ENCODE measurements at places on chromosomes 3 and 15.

DNA sequence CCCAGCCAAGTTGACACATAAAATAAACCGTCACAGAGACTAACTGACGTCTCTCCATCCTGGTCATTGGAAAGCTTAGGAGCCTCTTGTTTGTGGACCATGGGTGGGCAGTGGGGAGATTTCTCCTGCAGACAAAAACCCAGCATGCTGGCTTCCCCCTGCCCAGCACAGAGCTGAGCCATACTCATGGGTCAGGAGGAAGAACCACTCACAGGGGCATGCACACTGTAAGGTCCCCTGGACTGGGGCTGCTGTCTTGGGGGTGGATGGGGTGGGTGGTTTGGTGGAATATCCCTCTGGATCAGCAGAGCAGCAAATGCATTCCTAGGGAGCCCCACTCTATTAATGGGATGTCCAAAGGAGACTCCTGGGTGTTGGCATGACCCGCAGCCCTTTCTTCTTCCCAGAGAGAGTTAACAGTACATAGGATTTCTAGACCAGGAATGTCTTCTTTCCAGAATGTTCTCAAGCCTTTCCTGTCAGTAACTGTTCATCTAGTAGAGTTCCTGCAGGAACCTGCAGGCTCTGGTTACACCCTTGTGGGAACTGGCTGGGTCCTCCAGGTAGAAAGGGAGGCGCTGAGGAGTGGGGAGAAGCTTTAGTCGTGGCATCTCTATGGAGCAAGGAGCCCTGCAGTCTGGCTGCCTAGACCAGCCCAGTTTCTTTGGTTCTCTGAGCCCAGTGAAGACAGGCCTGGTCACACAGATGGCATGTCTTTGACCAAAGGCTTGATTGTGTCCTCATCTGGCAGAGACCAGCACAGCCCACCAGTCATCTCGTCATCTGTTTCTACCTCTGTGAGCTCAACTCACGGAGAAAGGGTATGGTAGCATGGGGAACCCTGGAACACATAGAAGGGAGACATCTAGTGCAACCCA lies 73.4 kb upstream of the PRR23C start:
- no peaks in the 10 kb centered on the region for H3K27me3 ChIP-seq
- no peak for DNase-seq
- no peak overlapping the region for H3K27ac ChIP-seq
- H3K4me1 ChIP-seq = peaks cover 5% of the 10 kb centered on the region
- no peak overlapping the region for H3K4me3 ChIP-seq
- H3K36me3 ChIP-seq = no peaks in the 10 kb centered on the region

DNA sequence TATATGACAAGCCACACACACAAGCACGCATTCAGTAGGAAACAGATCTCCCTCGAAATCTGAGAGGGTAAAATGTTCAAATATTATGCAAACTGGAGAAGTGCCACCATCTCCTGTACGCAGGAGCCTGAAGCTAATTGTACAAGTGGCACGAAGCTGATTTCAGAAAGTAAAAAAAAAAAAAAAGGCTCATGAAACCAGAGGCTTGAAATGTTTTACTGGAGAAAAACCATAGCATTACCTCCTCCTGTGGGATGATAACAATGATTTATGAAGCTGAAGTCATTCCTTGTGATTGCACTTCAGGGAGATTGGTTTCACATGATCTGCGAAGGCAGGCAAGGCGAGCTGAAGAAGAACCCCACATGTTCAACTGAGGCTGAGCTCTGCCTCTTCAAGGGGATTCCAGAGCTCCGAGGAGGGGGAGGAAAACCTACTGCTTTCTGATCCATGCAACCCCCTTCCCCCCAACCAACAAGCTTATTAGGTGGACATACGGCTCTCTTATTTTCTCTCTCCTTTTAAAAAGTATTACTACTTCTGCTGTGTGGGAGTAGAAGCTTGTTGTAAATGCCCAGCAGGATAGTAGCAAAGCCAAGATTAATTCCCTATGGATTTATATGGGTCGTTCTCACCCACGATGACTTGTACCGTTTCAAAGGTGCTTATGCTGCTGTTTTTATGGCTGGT lies 101.1 kb downstream of the GREM1 start:
- no peaks in the 10 kb centered on the region for H3K36me3 ChIP-seq
- H3K4me1 ChIP-seq = peaks cover 18% of the 10 kb centered on the region
- peak overlapping the region; percentile 10 for H3K27ac ChIP-seq
- no peak for DNase-seq
- no peak overlapping the region for H3K4me3 ChIP-seq

DNA sequence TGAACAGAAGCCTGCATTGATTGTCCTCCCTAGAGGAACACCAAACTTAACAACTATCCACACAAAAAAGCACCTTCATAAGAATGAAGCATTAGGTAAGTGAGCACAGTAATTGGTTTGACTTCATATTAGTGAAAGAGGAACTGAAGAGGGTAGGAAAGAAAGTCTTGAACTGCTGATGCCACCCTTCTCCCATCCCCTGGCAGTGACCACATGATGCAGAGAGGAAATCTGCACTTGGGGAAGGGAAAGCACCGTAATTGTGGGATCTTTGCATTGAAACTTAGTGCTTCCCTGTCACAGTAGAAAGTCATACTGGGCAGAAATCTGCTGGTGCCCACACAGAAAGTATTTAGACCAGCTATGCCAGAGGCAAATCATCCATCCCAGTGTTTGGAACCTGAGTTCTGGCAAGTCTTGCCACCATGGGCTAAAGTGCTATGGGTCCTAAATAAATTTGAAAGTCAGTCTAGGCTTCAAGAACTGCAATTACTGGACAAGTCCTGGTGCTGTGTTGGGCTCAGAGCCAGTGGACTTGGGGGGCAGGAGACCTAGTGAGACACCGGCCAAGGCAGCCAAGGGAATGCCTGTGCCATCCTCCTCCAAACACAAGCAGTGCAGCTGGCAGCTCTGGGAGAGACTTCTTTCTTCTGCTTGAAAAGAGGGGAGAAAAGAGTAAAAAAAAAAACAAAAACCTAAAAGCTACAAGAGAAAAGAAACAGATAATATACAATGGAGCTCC lies 63.6 kb downstream of the SLC15A2 start:
- H3K4me1 ChIP-seq = no peaks in the 10 kb centered on the region
- H3K27me3 ChIP-seq = no peaks in the 10 kb centered on the region
- no peak for DNase-seq
- no peak overlapping the region for H3K27ac ChIP-seq

DNA sequence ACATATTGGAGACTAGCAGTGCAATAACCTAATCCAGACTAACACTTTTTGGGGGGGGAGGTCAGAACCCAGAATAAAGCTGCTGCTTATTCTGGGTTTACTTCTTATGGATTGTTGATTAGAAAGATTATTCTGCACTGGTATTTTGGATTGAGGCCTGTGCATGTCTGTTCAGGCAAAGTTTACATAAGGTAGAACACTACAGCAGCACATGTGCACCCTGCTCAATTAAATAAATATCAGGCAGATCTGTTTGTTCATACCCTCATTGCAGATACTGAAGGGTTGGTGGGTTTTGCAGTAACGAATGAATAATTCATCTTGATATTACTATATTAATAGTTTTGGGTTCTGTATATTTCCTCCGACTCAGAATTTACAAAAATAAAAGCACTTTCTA lies 19.1 kb downstream of the ARIH1 start:
- peaks cover 31% of the 10 kb centered on the region for H3K4me1 ChIP-seq
- no peak overlapping the region for H3K4me3 ChIP-seq
- H3K36me3 ChIP-seq = peaks cover 39% of the 10 kb centered on the region
- DNase-seq = no peak

- DNase-seq = peak; percentile 88
- H3K36me3 ChIP-seq = peaks cover 6% of the 10 kb centered on the region
- peak within 1 kb of the TSS; percentile 3 for H3K27ac ChIP-seq
- no peaks in the 10 kb centered on the region for H3K4me1 ChIP-seq
These were observed at the start of the genes PEX11A and WDR93 for GRCh38 chr15:89690276-89691218. Gene PEX11A, minus strand, starts transcription at chr15:89690754. Its CDS starts 122 bp downstream, at chr15:89690632. Gene WDR93, plus strand, starts transcription at chr15:89690811. Its CDS starts 10,936 bp downstream, at chr15:89701747.

DNA sequence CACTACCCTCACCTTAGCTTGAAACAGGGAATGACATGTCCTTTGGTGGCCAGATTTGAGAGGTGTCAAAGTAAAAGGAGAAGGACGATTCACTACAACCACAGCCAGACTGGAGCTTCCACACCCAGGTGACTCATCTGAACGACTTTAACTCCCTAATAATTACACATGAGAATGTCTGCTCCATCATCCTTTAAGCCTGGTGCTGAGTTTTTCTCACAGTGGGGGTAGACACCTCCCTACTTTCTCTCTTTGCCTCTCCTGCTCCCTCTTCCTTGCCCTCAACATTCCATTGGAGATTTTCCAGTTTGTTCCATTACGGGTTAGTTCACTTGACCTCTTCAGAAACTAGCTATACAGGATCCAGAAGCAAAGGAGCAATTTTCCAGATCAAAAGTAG lies 154.3 kb upstream of the BHLHE40 start:
- H3K27me3 ChIP-seq = no peaks in the 10 kb centered on the region
- peaks cover 40% of the 10 kb centered on the region for H3K4me1 ChIP-seq
- DNase-seq = no peak
- H3K36me3 ChIP-seq = no peaks in the 10 kb centered on the region

DNA sequence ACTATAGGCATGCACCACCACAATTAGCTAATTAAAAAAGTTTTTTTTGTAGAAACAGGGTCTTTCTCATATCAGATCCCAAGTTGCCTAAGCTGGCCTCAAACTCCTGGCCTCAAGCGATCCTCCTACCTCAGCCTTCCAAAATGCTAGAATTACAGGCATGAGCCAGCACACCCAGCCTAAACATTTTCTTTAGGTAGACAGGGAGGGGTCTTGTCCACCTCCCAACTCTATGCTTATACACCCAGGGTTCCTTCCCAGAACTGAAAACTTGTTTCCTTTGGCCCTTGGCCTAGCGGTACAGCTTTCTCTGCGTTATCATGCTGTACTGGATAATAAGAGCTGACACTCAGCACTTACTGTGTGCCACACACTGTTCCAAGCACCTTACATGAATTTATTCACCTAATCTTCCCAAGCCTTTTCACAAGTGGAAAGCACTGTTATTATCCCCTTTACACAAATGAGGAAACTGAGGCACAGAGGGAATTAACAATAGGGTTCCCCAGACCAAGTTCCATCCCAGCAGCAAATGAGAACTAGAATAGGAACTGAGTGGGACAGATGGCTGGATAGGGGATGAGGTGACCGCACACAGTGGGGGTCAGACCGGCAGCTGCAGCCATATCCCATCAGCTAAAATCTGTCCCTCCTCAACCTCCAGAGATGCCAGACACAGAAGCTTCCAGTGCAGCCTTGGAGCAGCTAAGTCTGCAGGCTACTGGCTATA lies 150.8 kb downstream of the MEGF11 start:
- peak; percentile 23 for DNase-seq
- H3K27ac ChIP-seq = no peak overlapping the region
- H3K4me1 ChIP-seq = no peaks in the 10 kb centered on the region
- no peak overlapping the region for H3K4me3 ChIP-seq
- H3K27me3 ChIP-seq = peaks cover 37% of the 10 kb centered on the region

GRCh38 chr3:187400756-187401155 lies 32.6 kb downstream of the RTP4 start:
- H3K4me1 ChIP-seq = peaks cover 14% of the 10 kb centered on the region
- no peak overlapping the region for H3K4me3 ChIP-seq
- no peak overlapping the region for H3K27ac ChIP-seq
- no peak for DNase-seq

DNA sequence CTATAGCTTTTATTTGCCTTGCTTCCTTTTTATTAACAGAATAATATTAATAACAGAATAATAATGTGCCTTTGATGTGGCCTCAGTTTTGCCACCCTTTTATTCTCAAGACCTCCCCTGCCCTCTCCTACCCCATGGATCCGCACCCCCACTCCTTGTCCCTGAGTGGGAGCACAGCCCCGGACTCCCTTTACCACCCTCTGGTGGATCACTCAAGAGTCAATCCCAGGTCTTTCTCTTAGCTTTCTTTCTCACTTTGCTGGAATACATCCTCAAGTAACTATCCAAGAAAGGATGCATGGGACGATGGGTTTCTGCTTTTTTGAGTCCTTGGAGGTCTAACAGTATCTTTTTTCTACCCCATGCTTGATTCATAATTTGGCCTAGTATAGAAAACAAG lies 63.4 kb downstream of the KLF13 start:
- H3K4me3 ChIP-seq = no peak overlapping the region
- no peaks in the 10 kb centered on the region for H3K36me3 ChIP-seq
- no peaks in the 10 kb centered on the region for H3K27me3 ChIP-seq
- peaks cover 10% of the 10 kb centered on the region for H3K4me1 ChIP-seq

DNA sequence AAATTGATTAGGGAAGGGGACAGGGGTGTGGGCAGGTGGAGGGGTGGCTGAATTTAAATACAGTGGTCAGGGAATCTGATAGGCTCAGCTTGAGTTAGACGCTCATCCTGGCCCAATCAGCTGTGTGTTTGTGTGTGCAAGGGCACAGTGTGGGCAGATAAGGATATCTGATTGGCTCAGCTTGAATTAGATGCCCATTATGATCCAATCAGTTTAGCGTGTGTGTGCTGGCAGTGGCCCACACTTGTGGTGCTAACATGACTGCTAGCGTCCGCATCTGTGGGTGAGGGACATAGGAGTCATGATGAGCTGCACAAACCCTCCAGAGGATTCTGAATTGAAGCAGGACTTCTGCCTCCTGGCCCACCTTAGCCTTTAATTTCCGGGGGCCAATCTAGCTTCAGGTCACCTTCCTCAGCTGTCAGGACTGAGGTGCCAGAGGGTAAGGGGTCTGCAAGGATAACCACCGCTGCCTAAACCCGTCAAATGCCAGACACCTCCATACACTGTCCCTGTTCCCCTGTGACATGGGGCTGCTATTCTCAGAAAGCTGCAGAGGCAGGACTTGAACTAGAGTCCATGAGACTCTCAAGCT lies 97.3 kb downstream of the CORO2B start:
- DNase-seq = peak; percentile 56
- H3K27ac ChIP-seq = no peak overlapping the region
- peaks cover 2% of the 10 kb centered on the region for H3K4me1 ChIP-seq
- H3K4me3 ChIP-seq = no peak overlapping the region

- H3K27me3 ChIP-seq = peaks cover 7% of the 10 kb centered on the region
- no peaks in the 10 kb centered on the region for H3K4me1 ChIP-seq
- no peak overlapping the region for H3K27ac ChIP-seq
- H3K36me3 ChIP-seq = no peaks in the 10 kb centered on the region
- no peak for DNase-seq
These were observed 116.8 kb downstream of the GABRB3 start for GRCh38 chr15:26656080-26656479.

GRCh38 chr3:151297429-151297828 lies 19.1 kb upstream of the P2RY14 start:
- H3K27me3 ChIP-seq = no peaks in the 10 kb centered on the region
- DNase-seq = no peak
- peaks cover 90% of the 10 kb centered on the region for H3K36me3 ChIP-seq
